Astrocyte of the hippocampus (primary cell): ENCODE measurements at places on chromosomes 13 and 19.

DNA sequence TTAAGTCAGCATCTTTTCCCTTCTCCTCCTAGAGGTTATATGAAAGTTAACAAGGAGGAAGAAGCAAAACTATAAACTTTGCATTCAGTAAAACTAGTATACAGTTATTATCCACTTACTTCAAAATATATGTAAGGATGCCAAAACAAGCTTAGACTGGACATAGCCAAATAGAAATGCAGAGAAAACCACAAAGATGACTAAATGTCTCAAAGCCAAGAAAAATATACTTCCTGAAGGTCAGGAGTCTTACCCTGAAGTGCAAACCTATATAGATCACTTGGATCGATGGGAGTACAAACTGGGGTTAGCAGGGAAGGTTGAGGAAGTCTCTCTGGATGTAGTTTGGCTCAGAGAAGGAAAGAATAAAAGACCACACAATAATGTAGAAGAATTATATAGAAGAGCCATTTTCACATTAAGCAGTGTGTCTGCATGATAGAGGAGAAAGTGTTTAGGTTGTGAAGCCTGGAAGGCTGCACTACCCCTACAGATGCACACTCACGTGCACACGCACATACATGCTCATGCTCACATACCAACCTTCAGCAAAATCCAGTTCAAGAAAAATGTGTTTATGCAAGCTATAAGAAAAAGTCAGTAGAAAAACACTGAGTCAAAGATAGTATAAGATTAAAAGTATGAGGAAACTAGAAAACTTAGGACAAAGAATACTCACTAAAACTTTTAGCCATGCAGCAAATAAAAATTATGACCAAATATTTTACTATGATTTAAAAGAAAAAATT, 112.1 kb upstream of the RXFP2 start:
- DNase-seq: peak; percentile 12

DNA sequence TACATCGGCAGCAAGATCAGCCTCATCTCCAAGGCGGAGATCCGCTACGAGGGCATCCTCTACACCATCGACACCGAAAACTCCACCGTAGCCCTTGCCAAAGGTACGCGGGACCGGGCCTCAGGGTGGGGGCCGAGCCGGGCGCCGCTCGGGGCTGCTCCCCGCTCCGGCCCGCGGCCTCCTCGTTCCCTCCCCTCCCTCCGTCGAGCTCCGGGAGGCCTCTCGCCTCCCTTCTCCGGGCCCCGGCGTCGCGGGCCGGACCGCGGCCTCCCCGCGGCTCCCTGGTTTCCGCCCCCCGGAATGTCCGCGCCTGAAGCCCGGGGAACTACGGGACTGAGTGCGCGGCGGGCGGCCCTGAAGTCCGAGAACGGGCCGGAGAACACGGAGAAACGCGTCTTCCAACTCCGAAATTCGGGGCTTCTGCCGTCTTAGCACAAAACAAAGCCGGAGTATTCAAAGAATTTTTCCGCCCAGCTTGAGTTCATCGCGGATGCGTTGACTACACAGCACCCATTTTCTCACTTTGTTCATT, 423 bp downstream of the LSM14A start:
- DNase-seq: peak; percentile 73

- DNase-seq: no peak
These were observed 18.2 kb upstream of the STK24 start for GRCh38 chr13:98595134-98595533.

GRCh38 chr13:27083183-27083582, 88.4 kb downstream of the USP12 start:
- no peak for DNase-seq

DNA sequence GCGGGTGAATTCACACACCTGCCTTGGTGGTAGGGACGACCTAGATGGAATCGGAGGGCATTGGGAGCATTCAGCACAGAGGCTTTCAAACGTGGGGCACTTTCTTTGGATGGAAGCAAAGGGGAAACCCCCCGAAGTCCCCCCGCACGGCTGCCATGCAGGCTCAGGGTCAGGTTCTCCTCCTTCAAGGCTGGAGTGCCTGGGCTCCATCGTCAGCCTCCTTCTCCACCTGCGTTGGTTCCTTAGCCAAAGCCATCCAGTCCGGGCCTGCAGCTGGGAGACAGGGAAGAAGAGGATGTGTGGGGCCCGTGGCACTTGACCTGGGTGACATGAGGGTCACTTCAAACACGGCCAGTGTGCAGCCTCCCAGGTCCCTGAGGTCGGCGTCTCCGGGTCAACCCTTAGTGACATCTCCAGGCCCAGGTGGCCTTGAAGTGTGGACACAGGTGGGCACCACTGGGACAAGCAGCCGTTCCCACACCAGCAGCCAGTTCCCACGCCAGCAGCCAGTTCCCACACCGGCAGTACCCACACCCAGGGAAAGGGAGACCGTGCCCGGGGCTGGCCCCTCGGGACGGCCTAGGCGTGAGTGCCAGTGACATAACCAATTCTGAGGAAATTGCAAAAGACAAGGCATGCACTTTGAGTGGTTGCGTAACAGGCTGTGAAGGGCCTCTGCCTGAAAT, 116.0 kb downstream of the SOX1 start:
- no peak for DNase-seq

DNA sequence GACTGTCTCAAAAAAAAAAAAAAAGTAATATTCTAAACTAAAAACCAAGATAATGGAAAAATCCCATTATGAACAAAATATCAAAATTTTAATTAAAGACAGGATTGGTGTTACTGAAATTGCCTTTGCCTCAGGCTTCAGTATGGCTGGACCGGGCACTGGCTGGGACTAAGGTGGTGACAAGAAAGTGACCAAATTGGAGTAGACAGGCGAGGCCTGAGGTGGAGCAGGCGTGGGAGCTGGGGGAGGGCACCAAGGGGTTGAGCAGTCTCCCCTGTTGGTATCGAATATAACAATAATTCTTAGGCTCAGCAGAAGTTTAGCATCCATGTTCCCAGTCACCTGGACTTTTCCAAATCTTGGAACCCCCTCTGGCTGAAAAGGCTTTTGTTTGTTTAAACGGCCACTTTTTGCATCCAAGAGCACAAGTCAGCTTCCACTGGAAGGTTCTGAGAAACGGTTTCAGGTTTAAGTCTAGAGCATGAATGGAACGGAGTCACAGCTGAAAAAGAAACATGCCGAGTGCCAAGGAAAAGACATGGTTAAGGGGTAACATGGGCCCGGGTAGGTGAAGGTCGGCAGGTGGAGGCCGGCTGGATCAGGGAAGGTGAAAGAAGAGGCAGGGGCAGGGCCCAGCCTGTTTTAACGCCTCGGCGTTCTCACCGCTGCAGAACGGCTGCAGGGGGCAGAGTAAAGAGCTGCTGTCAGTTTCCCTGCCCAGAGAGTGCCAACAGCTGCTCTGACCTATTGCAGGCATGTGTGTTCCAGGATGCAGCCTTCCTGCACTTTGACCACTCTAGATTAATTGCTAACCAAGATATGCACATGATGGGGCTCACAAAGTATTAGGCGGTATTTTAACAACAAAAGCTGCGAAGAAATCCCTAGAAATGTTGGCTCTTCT, 104.4 kb downstream of the TM9SF2 start:
- DNase-seq: no peak

DNA sequence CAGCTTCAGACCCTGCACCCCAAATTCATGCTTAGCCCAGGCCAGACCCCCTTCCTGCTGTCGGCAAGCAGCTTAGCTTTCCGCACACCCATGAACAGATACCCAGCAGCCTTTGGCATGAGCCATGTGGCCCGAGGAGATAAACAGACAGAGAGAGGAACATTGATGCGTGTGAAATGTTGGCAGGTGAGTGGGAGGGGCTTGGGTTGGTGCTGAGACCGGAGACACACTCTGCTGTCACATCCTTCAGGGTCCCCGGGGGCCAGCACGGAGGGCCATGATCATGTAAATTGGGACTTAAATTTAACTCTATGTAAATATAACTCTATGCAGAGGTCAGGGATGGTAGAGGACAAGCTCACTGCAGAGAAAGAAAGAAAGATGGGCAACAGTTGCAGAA, 1.5 kb downstream of the CD22 start:
- DNase-seq: no peak

DNA sequence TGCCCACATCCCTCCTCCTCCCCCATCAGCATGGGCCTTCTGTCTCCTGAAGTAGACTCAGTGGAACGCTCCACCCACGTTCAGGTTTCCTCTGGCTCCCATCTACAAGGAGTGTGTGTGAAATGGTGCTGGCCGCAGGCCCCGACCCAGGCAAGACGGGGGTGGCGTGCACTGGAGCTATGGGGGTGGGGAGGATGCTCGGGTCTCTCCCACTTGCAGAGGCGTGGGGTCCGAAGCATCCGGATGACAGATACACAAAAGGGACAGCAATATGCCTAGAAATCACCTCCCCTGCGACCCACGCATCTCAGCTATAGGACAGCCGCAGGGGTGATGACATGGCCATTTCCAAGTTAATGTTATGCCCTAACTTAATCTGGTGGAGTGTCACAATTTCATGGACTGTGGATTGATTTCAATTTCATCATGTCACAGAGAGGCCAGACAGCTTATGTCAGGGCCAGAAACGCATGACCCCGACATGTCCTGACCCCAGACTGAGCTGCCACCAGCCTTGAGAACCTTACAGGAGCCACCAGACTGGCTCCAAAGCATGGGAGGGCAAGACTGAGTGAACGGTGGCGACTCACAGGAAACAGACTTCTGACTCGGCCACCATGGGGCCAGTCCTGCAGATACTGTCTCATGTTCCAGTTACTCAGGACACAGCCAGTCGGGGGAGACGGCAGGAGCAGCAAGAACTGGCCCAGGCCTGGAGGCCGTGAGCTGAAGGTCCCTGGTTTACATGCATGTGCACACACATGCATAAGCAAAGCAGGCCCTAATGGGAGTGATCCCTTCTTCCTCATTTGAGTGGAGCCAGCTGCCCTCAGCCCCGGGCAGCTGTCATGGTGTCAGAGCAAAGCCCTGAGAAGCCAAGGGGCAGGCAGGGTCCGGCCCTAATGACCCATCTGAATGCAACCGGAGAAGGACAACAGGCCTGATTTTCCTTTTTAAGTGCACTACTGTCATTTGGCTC, 82.2 kb downstream of the SLC7A1 start:
- DNase-seq: no peak

DNA sequence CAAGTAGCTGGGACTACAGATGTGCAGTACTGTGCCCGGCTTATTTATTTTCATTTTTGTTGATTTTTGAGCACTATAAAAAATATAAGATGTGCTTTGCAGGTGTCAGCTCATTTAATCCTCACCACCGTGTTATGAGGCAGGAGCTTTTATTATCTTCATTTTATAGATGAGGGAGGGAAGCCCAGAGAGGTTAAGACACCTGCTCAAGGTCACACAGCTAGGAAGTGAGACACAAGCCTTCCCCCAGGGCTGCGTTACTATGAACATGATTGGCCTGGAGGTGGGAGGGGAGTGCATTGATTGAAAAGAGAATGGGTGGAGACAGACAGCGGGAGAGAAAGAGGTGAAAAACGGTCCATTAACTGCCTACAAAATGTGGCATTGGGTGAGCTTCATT, 7.2 kb downstream of the ANKRD24 start:
- no peak for DNase-seq

GRCh38 chr19:55483706-55484592, 1.0 kb upstream of the NAT14 start:
- no peak for DNase-seq

DNA sequence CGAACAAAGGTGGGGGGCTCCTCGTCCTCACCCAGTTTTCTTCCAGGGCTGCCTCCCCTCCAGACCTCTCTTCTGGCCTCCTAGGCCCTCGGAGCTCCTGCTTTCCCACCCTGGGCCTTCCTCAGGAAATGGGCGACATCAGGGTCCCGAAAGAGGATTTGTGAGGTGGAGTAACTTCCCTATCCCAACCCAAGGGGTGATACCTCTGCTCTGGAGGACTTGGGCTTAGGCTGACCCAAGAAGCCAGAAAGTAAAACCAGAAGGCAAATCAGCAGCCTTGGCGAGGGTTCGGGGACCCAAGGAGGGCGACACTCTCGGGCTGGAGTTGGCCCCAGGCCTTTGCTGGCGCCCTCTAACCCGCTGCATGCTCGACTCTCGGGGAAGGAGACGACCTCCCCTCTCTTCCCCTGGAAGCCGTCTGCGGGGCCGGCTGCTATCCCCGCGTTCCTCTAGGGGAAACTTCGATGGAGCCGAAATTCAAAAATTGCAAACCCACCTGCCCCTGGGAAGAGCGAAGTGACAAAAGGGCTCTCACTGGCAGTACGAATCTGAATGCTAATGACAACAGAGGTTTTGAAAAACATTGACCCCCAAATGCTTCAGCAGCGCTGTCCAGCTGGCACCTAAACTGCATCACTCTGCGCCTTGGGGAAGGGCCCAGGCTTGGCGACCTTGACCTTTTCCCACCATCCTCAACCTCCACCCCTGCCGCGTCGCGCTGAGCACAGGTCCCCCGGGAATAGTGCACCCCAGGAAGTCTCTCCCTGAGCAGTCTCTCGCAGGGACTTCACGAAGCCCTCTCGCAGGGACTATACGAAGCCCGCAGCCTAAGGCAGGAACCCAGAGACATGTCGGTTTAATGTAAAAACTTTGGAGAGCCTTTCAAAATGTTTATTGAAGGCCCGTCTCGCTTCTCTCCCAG, 2.4 kb downstream of the PDX1 start:
- no peak for DNase-seq

DNA sequence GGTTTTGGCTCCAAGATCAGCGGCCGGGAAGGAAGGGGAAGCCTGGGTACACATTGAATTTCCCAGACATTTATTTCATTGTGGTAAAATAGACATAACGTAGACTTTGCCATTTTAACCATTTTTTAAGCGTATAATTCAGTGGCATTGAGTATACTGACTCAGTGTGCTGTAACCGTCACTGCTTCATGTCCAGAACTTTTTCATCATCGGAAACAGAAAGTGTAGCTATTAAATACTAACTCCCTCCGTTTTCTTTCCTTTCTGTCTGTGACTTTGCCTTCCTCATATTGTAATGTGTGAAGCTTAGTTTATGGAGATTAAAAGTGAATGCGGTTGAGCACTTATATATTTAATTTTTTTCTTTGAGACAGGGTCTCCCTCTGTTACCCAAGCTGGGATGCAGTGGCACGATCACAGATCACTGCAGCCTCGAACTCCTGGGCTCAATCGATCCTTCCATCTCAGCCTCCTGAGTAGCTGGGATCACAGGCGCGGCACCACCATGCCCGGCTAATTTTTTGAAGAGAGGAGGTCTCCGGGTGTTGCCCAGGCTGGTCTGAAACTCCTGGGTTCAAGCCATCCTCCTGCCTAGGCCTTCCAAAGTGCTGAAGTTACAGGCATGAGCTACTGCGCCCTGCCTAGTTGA, 1.4 kb downstream of the HNRNPM start:
- DNase-seq: no peak

DNA sequence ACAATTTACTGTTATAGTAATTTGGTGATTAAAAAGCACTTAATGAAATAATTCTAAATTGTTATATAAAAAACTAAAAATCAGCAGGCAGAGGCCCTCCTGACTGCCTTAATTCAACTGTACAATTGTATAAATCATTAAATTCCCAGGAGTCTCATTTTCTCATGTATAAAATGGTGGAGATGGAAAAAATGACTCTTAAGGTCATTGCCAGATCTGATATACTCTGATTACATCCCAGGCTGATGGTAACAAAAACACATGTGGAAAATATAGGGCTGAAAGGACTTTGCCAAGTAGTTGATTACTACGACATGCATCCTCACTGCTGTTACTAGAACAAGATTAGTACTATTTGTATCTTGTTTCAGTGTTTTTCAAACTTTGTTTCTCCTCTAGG, 1020.0 kb upstream of the SLC10A2 start:
- no peak for DNase-seq

GRCh38 chr19:29375429-29376119, 150.2 kb upstream of the VSTM2B start:
- DNase-seq: no peak
